Effector memory CD8-positive, alpha-beta T cell (primary cell): ENCODE measurements at places on chromosomes 13 and 19.

DNA sequence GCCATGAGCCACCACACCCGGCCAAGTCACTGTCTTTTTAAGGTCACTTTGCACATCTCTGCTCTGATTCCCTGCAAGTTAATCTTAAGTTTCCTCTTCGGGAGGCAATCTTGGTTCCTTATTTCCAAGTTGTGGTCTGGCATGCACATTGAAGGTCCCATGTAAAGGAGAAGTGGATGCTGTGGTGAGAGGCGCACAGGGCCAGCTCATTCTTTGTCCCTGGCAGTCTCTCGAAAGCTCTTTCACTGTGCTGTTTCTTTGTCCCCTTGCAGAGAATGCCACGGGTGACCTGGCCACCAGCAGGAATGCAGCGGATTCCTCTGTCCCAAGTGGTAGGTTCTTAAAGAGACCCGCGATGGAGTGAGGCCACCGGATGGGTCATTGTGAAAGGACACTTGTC lies 16.4 kb upstream of the C19orf33 start:
- DNase-seq, result no peak

DNA sequence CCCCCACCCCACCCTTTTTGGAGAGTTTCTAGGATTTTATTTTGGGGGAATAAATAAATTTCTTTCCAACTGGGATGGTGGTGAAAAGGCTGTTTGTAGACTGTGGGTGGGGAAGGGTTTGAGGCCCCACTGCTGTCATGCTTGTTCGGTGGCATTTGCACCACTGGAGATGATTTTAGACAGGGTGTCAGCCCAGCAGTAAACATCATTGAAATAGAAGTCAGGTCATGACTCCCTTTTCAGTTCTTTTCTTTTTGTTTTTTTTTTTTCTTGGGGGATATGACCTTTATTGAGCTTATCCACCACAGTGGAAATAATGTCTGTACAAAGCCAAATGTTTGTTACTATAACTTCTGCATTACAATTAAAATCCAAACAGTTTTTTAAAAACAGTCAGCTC lies 14.1 kb downstream of the UBAC2 start:
- DNase-seq, result no peak

- no peak for DNase-seq
Measured at GRCh38 chr19:29520390-29520789, 5.4 kb upstream of the VSTM2B start.

DNA sequence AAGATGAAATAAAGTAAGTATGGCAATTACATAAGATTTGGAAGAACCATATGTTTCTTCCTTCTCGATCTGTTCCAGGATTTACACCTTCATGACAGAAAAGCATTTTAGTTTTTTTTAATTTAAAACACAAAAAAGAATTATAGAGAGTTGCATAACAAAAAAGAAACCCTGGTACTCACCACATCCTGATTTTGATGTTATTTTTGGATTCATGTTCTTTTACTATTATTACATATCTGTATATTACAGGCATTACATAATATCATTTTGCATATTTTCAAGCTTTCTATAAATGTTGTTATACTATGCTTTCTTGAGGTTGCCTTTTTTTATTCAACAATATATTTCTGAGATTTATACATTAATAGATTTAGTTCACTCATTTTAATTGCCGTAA lies 6.7 kb upstream of the KATNAL1 start:
- DNase-seq, result no peak

DNA sequence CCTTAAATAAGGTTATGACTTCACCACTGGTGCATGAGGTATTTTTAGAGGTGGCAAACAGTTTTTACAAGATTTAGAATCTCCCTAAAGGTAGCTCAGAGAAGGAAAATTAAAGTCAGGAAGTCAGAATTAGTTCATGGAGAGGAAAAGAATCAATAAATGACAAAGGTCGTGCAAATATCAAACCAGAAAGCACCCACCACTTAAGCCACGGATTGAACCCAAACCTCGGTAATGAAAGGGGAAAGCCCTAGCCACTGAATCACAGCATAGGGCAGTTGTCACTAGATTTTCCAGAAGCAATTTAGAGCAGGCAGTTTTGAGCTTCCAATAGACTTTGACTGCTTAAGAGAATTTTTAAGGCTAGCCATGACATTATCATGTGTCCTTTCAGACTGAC lies 1590.4 kb downstream of the SLITRK1 start:
- DNase-seq, result no peak

DNA sequence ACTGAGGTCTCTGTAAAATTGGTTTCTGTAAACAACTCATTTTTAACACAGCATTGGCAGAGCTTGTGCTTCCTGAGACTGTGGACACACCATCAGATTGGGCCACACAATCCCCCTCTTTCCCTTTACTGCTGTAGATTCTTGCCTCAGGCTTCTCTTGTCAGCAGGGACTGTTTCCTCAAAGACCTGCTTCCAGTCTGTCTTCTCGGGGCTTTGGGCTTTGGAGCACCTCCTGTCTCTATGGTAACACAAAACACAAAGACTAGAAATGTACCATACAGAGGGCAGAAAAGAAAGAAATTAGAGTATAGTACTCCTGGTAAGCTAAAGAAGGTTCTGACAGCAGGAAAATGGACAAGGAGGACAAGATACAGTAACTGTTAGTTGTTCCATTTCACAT lies 484.5 kb downstream of the DIAPH3 start:
- no peak for DNase-seq

DNA sequence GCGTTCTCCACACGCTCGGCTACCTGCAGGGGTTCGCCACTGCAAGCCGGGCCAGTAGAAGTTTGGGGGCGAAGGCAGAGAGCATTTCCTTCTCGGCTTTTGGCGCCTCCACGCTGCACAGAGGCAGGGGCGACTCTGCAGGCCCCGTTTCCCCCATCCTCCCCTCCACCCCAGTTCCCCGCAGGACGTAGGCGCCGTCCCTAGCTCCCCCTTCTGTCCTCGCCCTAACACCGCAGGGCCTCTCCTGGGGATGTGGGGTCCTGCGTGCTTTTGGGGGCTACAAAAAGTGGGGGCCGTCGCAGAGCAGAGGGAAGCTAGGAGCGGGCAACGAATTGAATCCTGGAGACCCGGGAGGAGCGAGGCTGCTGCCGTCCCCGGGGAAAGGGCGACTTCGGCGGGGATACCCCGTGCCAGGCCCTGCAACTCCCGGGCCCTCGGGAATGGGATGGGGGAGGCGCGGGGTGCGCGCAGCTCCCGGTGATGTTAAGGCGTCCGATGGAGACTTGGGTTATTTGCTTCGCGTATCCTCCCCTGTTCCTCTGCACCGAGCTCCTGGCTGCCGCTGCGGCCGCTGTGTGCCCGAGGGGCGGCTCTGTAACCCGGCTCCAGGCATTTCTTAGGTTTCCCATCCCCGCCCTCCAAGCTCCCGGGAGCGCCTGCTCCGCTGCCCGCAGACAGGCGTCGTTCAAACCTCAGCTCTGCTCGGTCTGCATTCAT lies 255.9 kb upstream of the SOX21 start:
- no peak for DNase-seq

GRCh38 chr19:55613396-55613795 lies 7.9 kb downstream of the ZNF865 start:
- no peak for DNase-seq

DNA sequence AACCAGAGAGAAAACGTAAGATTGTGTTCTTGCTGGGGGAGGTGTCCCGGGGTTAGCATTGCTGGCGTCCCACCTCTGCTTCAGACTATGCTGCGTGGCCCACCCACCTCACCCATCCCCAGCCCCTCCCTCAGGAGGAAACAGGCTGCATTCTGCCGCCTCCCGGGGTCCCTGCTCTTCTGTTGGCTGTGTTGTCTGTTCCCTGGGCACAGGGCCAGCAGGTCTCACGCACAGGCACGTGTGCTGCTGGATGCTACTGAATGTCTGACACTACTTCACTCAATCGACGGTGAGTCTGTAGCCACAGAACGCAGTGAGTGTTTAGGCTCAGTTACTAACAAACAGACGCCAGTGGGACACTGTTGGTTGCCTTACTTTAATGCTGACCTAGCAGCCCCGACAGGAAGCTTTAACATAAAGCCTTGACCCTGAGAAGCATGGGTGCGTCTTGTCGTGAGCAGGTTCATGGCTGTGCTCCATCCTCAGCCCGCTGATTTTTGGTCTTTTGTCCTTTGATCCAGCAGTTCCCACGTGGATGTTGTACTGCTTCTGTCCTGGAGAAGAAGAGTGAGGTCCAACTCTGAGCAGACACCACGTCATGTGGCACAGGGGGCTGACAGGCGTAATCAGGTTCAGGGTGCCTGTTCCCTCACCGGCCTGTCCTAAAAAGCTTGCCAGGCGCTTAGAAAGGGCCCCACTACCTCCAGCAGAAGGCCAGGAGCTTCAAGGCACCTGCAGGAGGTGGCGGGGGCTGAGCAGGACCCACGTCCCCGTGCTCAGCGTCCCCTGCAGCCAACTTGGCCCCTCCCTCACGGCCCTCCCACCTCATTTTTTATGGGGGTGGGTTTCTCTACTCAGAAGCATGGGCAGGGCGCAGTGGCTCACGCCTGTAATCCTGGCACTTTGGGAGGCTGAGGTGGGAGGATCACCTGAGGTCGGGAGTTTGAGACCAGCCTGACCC lies 26.0 kb downstream of the NAXD start:
- no peak for DNase-seq

GRCh38 chr13:73038064-73038463 lies 20.7 kb upstream of the KLF5 start:
- DNase-seq, result no peak

DNA sequence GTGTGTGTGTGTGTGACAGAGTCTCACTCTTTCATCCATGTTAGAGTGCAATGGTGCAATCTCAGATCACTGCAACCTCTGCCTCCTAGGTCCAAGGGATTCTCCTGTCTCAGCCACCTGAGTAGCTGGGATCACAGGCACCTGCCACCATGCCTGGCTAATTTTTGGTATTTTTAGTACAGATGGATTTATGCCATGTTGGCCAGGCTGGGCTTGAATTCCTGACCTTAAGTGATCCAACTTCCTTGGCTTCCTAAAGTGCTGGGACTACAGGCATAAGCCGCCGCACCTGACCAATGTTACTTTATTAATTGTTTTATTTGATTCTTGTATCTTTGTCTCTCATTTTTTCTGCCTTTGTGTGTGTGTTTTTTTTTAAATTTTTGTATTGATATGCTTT lies 89.6 kb downstream of the ZNF486 start:
- DNase-seq, result no peak
